Large intestine (tissue), 12 donors: ENCODE measurements at places on chromosomes 7 and 10. TPM values are rescaled to one million over a fixed set of nuclear protein-coding genes. Genes with fewer than 3 reads are reported as not detected.

DNA sequence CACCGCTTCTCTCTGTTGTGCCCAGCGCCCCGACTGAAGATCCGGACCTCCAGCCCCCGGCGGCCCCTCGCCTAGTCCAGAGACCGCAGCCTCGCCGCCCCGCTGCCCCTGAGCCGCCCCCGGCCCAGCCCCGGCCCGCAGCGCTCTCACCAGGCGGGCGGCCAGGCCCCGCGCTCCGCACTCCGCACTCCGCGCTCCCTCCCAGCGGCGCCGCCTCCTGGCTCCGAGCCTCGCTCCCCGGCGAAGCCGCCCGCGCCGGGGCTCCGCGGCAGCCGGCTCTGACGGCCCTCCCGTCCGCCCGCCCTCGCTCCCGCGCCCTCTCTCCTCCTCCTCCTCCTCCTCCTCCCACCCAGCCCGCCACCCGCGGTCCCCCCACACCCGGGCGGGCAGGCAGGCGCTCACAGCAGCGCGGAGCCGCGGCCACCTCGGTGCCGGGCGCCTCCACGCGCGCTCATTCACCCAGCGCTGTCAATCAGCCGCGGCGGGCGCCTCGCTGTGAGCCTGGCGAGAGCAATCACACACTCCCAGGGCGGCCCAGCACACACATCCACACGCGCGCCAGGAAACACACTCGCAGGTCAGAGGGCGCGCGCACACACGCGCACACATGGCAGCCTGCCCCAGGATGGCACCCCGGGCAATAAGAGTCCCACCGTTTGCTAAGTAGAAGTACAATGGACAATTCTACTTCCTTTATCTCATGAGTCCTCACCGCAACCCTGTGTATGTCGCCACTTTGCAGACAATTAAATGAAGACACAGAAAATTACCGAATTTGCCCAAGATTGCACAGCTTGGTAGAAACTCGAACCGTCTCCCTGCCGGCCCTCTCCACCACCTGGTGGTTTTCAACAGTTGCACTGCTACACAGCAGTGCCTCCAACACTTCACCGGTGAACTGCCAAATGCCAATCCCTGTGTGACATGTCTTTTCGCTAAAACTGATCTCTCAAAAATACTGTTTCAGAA, at the start of gene PRRT4:
PRRT4 (minus strand) TSS at position 280 of the 969 bp plus-strand sequence.
- peak; percentile 45 for DNase-seq

The GRID1 gene
- polyA plus RNA-seq, result 1.7 TPM

The ZNF804B gene
- polyA plus RNA-seq, result 0.04 TPM

The NCF1 gene
- polyA plus RNA-seq, result 3.1 TPM

The MORN4 gene
- 18.7 TPM for polyA plus RNA-seq

The AKR1C8 gene
- 0.13 TPM for polyA plus RNA-seq

DNA sequence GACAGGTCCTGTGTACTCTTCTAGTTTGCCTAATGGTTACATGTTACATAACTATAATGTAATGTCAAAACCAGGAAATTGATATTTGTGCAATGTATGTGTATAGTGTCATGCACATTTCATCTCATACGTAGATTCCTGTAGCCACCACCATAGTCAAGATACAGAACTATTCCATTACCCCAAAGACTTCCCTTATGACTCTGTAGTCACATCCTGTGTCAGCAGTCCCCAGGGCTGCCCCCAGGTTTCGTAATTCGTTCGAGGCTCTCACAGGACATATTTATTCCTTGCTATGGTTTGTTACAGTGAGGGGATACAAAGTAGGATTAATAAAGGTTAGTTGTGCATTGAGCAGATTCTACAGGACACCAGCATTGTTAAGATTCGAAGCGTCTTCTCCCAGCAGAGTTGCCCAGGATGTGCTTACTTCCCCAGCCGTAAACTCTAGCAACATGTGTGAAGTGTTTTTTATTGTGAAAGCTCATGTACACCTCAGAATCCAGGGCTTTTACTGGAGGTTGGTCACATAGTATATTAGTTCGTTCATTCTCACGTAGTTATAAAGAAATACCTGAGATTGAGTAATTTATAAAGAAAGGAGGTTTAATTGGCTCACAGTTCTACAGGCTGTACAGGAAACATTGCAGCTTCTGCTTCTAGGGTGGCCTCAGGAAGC, 18.6 kb downstream of the RABGEF1 start:
- DNase-seq, result no peak

The SPDYE5 gene
- 2.0 TPM for polyA plus RNA-seq

The SLC25A40 gene
- 36.1 TPM for polyA plus RNA-seq

DNA sequence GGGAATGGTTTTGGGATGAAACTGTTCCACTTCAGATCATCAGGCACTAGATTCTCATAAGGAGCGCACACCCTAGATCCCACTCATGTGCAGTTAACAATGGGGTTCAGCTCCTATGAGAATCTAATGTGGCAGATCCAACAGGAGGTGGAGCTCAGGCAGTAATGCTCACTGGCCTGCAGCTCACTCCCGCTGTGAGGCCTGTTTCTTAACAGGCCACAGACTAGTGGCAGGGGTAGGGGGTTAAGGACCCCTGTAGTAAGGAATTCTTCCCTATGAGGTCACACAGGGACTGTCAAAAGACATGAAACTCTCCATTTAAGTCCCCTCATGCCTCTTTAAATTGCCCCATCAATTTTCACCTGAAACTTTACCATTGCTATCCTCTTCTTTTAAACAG, 8.0 kb downstream of the HGF start:
- no peak for DNase-seq

DNA sequence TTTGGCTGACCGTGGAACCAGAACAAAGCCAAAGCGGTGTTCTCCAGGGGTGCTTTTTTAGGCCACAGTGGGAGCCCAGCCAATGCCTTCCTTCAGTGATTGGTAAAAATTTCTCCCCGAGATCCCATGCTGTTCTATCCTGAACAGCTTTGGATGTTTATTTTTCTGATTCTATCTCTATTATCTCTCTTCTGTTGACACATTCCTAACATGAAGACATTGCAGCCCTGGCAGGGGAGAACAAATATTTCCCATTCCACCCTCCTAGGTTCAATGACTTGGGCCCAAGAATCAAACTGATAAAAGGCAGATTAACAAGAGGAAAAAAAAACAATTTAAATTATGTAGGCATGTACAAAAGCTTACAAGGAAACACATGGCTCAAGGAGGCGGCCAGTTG, 162.7 kb downstream of the PFKFB3 start:
- DNase-seq, result no peak
